ENCODE measurements at places on chromosomes 16 and 17. TPM values are rescaled to one million over a fixed set of nuclear protein-coding genes. Genes with fewer than 3 reads are reported as not detected.

The CRHR1 gene
- polyA plus RNA-seq = not detected

The TMEM231 gene
- polyA plus RNA-seq = 27.2 TPM

The KLHL36 gene
- 26.0 TPM for polyA plus RNA-seq

The FDXR gene
- polyA plus RNA-seq = 4.6 TPM

The KCNH4 gene
- polyA plus RNA-seq = not detected

The GSDMA gene
- polyA plus RNA-seq = 0.81 TPM

DNA sequence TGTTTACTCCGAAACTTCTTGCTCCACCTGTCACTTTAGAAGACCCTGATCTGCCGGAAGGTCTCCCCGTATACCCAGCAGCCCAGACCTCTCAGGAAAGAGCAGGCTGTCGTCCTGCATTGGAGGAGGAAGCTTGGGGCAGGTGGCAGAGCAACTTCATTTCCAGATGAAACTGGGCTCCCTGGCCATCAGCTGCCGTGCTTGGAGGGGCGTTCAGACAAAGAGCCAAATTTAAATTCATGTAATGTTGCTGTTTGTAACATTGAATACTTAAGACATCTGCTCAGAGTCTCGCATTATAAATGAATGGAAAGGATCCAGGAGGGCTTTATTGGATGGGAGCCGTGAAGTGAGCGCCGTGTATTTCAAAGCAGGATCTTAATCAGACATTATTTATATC lies 628.5 kb downstream of the MAF start:
- DNase-seq = no peak

GRCh38 chr17:3007651-3008121 lies 55.7 kb downstream of the OR1D5 start:
- no peak for DNase-seq

- DNase-seq = no peak
Measured at GRCh38 chr17:79041041-79041570, 17.1 kb downstream of the C1QTNF1 start.

- no peak for DNase-seq
Measured at GRCh38 chr17:10229181-10229580, 30.8 kb upstream of the GAS7 start.

GRCh38 chr16:30104492-30104891 lies 8.5 kb upstream of the YPEL3 start:
- no peak for DNase-seq

- no peak for DNase-seq
Measured at GRCh38 chr16:57754354-57755060, 18.9 kb downstream of the KATNB1 start.

Data from right lung (tissue), 10 donors.